PC-3 (cell line): ENCODE measurements at places on chromosomes 6 and 20. TPM values are rescaled to one million over a fixed set of nuclear protein-coding genes. Genes with fewer than 3 reads are reported as not detected.

GRCh38 chr6:154705471-154706113 is 27.6 kb upstream of the SCAF8 start:
- peak; percentile 5 for DNase-seq

DNA sequence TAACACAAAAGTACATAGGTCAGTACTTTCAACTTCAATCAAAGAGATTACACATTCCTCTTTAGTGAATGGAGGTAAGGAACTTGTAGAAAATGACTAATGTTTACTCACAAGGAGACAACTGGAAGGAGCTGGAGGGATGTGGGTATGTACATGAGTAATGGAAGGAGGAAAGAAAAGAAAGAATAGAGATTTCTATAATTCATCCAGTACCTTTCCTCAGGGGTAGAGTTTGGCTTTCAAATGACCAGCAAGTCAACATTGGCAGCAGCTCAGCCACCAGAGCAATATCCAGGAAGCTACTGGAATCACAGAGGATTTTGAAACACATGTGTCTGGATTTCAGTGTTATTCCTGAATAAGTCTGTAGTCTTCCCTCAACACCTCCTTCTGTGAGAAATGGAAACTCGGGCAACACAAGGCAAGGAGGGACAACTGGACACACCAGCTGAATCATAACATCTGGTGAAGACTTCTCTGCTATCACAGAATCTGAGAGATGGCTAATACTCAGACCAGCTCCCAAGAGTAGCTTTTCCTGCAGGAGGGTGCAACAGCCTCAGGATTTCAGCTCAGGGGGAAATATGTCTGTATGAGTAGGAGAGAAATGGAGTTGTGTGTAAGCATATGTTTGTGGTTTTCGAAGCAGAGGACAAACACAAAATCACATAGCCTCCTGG is 98.8 kb downstream of the HAO1 start:
- peak; percentile 94 for DNase-seq

GRCh38 chr6:149508485-149508884 is 23.7 kb upstream of the ZC3H12D start:
- no peak for DNase-seq

- no peak for DNase-seq
Measured at GRCh38 chr6:128233531-128233930, 286.9 kb downstream of the PTPRK start.

DNA sequence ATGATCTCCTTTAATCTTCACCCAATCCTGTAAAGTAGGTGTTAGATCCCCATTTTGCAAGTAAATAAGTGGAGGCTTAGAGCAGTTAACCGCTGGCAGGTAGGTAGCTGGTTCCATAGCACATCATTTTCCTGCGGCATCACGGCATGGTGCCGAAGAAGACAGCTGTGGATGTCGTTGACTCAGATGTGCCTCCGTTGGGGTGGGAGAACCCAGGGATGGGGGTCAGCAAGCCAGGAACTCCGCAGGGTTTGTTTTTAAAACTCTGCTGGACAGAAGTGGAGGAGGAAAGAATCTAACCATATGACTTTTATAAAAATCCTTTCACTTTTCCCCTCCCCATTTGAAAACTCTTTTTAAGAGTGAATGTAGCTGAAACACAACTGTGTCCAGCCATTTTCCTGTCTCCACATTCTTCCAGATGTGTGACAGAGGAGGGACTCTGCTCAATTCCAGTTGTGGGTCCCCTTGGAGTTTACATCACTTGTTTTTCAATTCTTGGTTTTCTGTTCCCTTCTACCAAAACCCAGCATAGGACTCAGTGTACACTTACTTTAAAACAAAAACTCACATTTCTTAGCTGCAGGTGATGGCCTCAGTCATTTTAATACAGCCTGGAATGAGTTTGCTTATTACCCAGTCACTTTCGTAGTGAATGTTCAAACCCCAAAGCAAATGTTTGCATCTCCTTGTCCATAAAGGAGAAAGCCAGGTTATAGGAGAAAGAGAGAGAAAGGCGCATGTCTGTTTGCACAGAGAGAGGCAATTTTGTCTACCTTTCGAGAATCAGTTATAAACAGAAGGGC is 27.6 kb upstream of the PI16 start:
- DNase-seq: no peak

GRCh38 chr6:14239097-14239496 is 121.5 kb downstream of the CD83 start:
- DNase-seq: no peak

PRRT1 gene
- 1.5 TPM in 1 of 2 replicates, not detected in the other for total RNA-seq

METTL24 gene
- total RNA-seq: not detected in 2 replicates
